K562 (cell line): ENCODE measurements at places on chromosomes 2 and 18. TPM values are rescaled to one million over a fixed set of nuclear protein-coding genes. Genes with fewer than 3 reads are reported as not detected.

SLC25A52 gene
- not detected in 2 replicates for total RNA-seq

TUBB8B gene
- total RNA-seq, result not detected in 2 replicates

ABCB6 gene
- total RNA-seq, result 29.2 and 31.6 TPM in 2 replicates

CENPA gene
- total RNA-seq, result 45.6 and 51.7 TPM in 2 replicates

MC4R gene
- not detected in 2 replicates for total RNA-seq

DNA sequence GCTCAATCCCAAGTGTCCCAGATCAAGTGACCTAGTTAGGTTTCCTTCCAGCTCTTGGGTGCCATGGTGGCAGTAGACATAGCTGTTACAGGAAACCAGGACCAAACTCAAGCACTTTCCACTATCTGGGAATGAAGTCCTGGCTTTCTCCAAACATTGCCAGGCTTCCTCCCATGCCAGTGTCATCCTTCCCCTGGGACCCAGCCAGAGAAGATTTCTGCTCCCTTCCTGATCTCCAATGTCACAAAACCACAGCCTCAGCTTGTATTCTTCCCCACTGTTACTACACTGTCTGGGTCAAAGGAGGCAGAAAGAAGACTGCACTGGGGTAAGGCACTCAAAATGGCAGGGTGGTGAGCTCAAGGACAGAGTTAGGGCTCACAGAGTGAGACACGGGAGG, 347.1 kb downstream of the TNS1 start:
- peaks cover 2% of the 10 kb centered on the region; the same call in 2 of the 3 replicates for H3K27me3 ChIP-seq
- no peak overlapping the region for H3K4me3 ChIP-seq
- DNase-seq, result no peak

DNA sequence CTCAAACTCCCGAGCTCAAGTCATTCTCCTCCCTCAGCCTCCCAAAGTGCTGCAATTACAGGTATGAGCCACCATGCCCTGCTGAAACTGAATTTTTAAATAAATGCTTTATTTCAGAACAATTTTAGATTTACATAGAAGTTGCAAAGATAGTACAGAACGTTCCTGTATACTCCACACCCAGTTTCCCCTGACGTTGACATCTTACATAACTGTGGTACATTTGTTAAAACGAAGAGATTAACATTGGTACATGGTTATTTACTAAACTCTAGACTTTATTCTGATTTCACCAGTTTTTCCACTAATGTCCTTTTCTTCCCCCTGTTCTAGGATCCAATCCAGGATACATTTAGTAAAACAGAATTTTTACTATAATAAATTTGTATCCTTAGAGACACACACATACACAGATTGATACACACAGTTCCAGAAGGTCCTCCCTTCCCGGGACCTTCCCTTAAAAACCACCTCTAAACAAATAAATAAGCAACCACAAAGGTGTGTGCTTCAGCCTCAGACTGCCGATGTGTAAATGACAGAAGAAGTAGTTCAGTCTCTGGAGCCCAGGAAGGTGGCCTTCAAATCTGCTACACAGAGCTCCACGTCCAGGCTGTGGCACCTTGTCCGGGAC, 6.9 kb downstream of the NEU2 start:
- no peak overlapping the region for H3K27ac ChIP-seq
- H3K4me1 ChIP-seq, result no peaks in the 10 kb centered on the region
- H3K4me3 ChIP-seq, result no peak overlapping the region
- H3K36me3 ChIP-seq, result no peaks in the 10 kb centered on the region
- no peaks in the 10 kb centered on the region; the same call in 2 of the 3 replicates for H3K27me3 ChIP-seq
- no peak for DNase-seq

GRCh38 chr2:68727683-68728375, 6.8 kb upstream of the ARHGAP25 start:
- peaks cover 8% of the 10 kb centered on the region for H3K4me1 ChIP-seq
- no peak overlapping the region for H3K4me3 ChIP-seq
- DNase-seq, result no peak
- no peaks in the 10 kb centered on the region for H3K36me3 ChIP-seq
- no peaks in the 10 kb centered on the region for H3K27me3 ChIP-seq
- no peak overlapping the region for H3K27ac ChIP-seq

- no peaks in the 10 kb centered on the region for H3K36me3 ChIP-seq
- no peak for DNase-seq
- H3K27ac ChIP-seq, result no peak overlapping the region
- no peaks in the 10 kb centered on the region for H3K4me1 ChIP-seq
Observed at GRCh38 chr18:33914399-33914798, 310.3 kb downstream of the NOL4 start.

GRCh38 chr18:11862468-11863137, 11.4 kb downstream of the CHMP1B start:
- H3K4me3 ChIP-seq, result no peak overlapping the region
- peaks cover 20% of the 10 kb centered on the region for H3K4me1 ChIP-seq
- H3K36me3 ChIP-seq, result no peaks in the 10 kb centered on the region

- H3K36me3 ChIP-seq, result no peaks in the 10 kb centered on the region
- no peak overlapping the region for H3K27ac ChIP-seq
Observed at GRCh38 chr2:46200100-46200690, 97.0 kb upstream of the EPAS1 start.

DNA sequence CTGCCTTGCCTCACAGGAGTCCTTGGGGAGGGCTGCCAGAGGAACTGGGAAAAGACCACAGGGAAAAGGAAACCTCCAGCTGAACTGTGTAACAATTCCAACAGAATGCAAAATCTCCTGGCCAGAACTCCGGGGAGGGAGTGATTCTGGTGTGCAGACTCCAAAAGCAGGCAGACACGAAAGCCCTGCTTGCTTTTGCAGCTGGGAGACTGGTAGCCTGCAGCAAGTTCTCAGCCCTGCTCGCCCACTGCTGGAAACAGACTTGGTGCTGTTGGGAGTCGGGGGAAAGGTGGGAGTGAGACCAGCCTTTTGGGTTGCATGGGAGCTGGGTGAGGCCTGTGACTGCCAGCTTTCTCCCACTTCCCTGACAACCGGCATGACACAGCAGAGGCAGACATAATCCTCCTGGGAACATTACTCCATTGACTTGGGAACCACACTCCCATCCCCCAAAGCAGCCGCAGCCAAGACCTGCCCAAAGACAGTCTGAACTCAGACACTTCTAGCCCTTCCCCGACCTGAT, 26.0 kb upstream of the NMI start:
- no peaks in the 10 kb centered on the region for H3K36me3 ChIP-seq
- H3K4me3 ChIP-seq, result no peak overlapping the region
- no peak overlapping the region for H3K27ac ChIP-seq
